ENCODE measurements at places on chromosomes 16 and 17. TPM values are rescaled to one million over a fixed set of nuclear protein-coding genes. Genes with fewer than 3 reads are reported as not detected.

The ITGA2B gene
- not detected for total RNA-seq

The TNFRSF13B gene
- total RNA-seq = not detected

The SLC5A11 gene
- not detected for total RNA-seq

The AKAP1 gene
- 69.2 TPM for total RNA-seq

The SLC13A2 gene
- not detected for total RNA-seq

DNA sequence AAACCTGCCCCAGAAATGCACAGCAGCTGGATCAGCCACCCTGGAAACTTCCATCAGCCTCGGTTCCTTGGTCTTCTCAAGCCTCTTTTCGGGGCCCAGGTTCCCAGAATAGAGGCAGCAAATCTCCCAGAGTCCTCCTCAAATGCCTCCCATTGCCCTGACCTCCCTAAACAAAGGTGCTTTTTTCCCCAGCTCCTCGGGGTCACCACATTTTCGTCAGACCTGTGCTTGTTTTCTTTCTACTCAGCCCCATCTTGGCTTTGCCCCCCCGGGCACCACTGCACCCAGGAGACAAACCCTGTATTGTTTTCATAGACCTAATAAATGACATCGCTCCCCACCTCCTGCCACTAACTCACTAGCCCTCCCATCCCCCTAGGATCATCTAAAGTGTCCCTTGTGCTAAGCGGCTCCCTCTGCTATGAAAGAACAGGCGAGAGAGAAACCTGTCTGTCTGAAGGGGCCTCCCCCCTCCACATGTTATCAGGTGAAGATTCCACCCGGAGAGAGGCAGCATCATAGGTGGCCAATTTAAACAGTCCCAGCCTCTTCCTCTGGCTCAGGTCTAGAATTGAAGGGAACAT, 451.1 kb downstream of the SOX9 start:
- DNase-seq = no peak
- peaks cover 45% of the 10 kb centered on the region for H3K4me1 ChIP-seq
- H3K27ac ChIP-seq = no peak overlapping the region

GRCh38 chr16:5850632-5851392, 753.2 kb upstream of the EEF2KMT start:
- H3K27me3 ChIP-seq = no peaks in the 10 kb centered on the region
- H3K27ac ChIP-seq = no peak overlapping the region
- no peaks in the 10 kb centered on the region for H3K36me3 ChIP-seq
- no peak overlapping the region for H3K4me3 ChIP-seq
